ENCODE measurements at places on chromosomes 2 and 18.

GRCh38 chr18:48504819-48505218, 34.0 kb upstream of the CTIF start:
- DNase-seq = no peak

GRCh38 chr2:57177176-57177575, 869.4 kb upstream of the VRK2 start:
- no peak for DNase-seq

GRCh38 chr2:182031956-182032355, 46.3 kb downstream of the PPP1R1C start:
- DNase-seq = no peak

DNA sequence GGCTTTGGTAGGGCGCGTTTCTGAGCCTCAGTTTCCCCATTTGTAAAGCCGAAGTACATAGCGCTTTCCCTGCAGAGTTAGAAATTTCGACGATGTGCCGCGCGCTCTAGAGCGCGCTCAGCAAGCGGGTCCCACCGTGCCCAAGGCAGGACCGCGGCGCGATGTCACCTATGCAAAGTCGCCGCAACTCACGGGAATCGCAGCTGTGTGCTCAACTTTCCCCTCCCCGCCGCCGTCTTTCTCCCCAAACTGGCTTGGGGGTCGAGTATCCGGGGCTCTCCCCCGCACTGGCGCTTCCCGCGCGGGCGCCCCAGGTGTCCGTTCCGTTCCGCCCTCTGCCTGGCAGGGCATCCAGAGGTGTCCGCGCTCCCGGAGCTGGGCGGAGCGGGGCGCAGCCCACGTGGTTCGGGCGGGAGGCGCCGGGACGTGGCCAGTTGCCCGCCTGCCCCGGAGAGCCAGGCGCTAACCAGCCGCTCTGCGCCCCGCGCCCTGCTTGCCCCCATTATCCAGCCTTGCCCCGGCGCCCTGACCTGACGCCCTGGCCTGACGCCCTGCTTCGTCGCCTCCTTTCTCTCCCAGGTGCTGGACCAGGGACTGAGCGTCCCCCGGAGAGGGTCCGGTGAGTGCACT, at the start of gene MLPH:
TSS of gene MLPH (plus strand) at position 433 of the 630 bp plus-strand sequence. CDS start 6,176 bp downstream, outside the sequence.
- no peak for DNase-seq

- peak; percentile 80 for DNase-seq
Observed at GRCh38 chr18:46250084-46250811, 146.1 kb downstream of the HAUS1 start.

GRCh38 chr2:19839438-19839837, 62.3 kb downstream of the TTC32 start:
- DNase-seq = no peak

GRCh38 chr2:205267323-205267722, 415.0 kb upstream of the NRP2 start:
- no peak for DNase-seq

GRCh38 chr2:172088245-172089004, 3.1 kb downstream of the DLX1 start:
- DNase-seq = no peak

DNA sequence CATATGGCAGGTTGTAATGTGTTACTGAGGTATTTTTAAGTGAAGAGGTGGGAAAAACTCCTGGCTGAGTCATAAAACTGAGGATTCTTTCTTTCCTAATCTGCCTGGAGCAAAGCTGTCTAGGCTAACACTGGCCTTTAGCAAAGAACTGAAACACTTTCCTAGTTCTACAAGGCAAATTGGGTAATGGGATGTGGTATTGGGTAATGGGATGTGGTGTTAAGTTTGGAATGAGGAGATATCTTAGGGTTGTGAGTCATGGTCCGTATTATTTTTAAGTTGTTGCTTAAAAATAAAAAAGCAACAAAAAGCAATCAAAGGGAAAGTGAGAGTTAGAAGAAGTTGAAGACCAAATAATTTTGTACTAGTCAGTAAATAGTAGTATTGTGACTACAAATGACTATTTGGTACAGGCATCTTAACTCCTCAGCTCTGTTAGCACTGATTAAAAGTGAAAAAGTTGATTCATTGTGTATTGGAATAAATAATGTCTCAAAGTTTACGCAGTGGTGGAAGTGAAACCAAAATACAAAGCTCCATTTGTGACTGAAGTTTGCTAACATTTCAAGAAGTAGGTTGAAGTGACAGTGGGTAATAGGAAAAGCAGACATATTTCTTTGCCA, 216.8 kb downstream of the CAMKMT start:
- no peak for DNase-seq

DNA sequence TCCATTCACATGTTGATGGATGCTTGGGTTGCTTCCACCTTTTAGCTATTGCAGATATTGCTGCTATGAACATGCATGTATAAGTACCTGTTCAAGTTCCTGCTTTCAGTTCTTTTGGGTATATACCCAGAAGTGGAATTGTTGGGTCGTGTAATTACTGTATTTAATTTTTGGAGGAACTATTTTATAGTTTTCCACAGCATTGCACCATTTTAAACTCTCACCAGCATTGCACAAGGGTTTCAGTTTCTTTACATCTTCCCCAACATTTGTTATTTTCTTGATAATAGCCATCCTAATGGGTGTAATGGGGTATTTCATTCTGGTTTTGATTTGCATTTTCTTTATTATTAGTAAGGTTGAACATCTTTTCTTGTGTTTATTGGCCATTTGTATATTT, 16.0 kb downstream of the ACTR3 start:
- no peak for DNase-seq

- DNase-seq = no peak
Observed at GRCh38 chr2:118049816-118050140, 35.9 kb upstream of the CCDC93 start.

DNA sequence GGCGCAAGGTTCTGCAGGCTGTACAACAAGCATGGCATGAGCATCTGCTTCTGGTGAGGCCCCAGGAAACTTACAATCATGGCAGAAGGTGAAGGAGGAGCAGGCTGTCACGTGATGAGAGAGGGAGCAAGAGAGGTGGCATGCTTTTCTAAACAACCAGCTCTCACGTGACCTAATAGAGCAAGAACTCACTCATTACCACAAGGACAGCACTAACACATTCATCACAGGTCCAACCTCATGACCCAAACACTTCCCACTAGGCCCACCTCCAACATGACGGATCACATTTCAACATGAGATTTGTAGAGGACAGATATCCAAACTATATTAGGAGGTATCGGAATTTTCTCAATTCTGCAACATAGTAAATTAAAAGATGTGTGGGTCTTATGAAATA, 108.8 kb upstream of the DLX2 start:
- no peak for DNase-seq

GRCh38 chr2:163808406-163808805, 72.6 kb upstream of the FIGN start:
- no peak for DNase-seq

GRCh38 chr18:23066504-23067039, 68.7 kb upstream of the CABLES1 start:
- DNase-seq = no peak

DNA sequence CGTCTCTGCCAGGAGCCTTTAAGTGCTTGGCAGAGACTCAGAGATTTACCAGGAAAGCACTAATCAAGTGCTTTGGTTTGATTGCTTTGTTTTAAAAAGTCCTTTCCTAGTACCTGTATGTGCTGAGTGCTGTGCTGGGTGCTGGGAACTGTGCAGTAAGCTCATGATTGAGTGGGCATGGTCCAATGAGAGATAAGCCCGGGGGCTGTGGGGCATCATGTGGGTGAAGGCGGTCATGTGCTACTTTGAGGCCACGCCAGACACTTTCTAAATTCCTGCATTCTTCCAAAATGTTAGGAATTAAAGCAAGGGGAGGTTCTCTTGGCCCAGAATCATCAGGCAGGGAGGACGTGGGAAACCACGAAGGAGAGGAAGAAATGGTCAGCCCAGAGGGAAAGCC, 109.0 kb downstream of the ACAA2 start:
- DNase-seq = peak; percentile 12

GRCh38 chr2:140383781-140384180, 1603.6 kb upstream of the NXPH2 start:
- no peak for DNase-seq

- no peak for DNase-seq
Observed at GRCh38 chr2:142030735-142031134, 100.1 kb downstream of the LRP1B start.

GRCh38 chr18:45850021-45850420, 24.5 kb downstream of the SIGLEC15 start:
- DNase-seq = peak; percentile 12

- no peak for DNase-seq
Observed at GRCh38 chr18:54671291-54671881, 80.3 kb downstream of the DYNAP start.

GRCh38 chr18:66508937-66509336, 95.0 kb downstream of the CDH19 start:
- DNase-seq = no peak

DNA sequence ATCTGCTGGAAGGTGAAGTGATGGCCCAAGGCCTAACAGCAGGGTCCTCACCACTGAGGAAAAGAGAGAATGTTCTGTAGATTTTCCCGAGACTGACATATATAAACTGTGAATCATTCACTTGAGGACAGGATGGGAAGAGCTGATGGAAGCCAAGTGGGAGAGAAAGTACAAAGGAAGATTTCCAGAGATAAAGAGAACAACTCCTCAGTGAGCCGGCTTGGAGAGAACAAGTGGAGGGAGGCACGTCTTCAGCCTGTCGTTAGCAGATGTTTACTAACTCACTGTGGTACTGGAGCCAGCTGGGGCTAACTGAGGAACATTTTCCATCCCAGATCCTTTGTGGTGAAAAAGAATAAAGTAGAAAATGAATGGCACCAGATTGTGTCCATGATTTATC, 552.9 kb upstream of the TNP1 start:
- no peak for DNase-seq

- no peak for DNase-seq
Observed at GRCh38 chr18:77472509-77472908, 222.9 kb downstream of the GALR1 start.

- DNase-seq = no peak
Observed at GRCh38 chr2:17763641-17764333, 9.8 kb downstream of the GEN1 start.

- peak; percentile 92 for DNase-seq
Observed at GRCh38 chr18:48996901-48997463, 46.2 kb upstream of the SMAD7 start.

- no peak for DNase-seq
Observed at GRCh38 chr18:46950064-46950656, 32.8 kb downstream of the KATNAL2 start.

- no peak for DNase-seq
Observed at GRCh38 chr2:190802626-190803209, 77.9 kb upstream of the GLS start.

DNA sequence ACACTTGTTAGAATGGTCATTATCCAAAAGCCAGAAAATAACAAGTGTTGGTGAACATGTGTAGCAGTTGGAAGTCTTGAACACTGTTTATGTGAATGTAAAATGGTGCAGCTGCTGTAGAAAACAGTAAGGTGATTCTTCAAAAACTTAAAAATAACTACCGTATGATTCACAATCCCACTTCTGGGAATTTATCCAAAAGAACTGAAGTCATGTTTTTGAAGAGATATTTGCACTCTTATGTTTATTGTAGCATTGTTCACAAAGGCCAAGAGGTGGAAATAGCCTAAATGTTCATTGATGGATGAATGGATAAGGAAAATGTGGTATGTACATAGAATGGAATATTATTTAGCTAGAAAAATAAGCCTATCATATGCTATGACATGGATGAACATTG, 6.3 kb upstream of the SPP2 start:
- peak; percentile 72 for DNase-seq

DNA sequence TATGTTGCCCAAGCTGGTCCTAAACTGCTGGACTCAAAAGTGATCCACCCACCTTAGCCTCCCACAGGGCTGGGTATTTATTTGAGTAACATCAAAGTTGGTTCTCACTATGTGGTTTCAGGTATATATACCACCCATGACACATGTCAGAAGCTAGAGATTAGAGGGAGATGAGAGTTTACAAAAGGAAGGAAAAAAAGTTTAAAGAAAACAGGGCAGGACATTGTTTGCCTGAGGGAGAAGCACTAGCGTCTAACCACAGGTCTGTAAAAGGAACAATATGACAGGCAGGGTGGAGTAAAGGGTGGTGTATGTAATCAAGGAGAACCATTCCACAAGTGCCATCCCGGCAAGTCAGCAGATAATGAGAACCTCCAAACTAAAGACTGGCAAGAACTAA, 8.5 kb downstream of the CEP76 start:
- no peak for DNase-seq

DNA sequence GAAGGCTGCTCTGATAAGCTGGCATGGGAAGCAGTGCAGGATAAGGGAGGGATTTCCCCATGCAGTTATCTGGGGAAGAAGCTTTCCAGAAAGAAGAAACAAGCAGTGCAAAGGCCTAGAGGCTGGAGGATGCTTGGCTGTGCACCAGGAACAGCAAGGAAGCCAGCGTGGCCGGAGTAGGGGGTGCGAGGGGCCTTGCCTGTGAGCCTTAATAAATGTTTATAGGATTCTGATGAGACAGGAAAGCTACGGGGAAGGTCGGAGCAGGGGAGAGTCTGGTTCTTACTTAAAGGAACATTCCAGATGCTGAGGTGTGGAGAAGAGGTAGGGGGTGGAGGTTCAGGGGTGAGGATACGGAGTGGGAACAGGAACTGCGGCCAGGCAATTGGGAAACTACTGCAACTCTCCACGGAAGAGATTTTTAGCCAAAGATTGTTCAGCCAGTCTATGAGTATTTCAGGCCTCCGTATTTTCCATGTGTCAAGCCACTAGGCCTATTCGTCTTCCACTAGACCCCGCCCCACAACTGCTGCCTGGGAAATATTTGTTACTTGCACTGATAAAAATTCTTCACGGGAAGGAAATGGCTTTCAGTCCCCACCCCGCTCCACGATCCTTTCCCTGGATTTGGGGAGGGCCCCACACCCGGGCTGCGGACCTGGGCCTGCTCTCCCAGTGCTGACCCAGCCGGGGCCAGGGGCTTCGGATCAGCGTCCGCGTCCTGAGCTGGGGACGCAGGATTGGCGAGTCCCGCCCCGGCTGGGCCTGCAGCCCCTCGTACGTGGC, 516 bp downstream of the EIF2AK2 start:
- no peak for DNase-seq

DNA sequence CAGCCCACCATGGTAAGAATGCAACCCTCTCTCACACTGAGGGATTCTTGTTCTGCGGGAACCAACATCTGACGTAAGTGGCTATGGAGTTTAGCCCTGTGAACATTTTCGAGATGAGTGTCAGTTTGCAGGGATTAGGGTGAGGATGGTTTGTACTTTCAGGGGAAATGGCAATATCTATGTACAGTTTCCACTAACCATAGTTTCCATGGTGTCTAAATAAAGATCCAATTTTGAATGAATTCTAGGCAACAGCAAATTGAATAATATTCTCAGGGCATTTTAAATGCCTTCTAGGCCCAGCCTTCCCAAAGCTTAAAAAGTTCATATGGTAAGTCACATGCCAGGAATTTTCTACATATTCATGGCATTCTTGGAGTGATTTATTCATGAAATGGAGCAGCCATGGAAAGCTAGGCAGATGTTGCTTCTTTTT, 105.4 kb upstream of the MMADHC start:
- DNase-seq = no peak

- DNase-seq = no peak
Observed at GRCh38 chr2:239353692-239354091, 47.1 kb downstream of the HDAC4 start.

Data from RCC 7860 (cell line).